Activated CD4-positive, CD25-positive, alpha-beta regulatory T cell treated with anti-CD3 and anti-CD28 coated beads, Interleukin-2, amount 50 U/mL, for 72 hours (primary cell): ENCODE measurements at places on chromosomes 1 and 21.

DNA sequence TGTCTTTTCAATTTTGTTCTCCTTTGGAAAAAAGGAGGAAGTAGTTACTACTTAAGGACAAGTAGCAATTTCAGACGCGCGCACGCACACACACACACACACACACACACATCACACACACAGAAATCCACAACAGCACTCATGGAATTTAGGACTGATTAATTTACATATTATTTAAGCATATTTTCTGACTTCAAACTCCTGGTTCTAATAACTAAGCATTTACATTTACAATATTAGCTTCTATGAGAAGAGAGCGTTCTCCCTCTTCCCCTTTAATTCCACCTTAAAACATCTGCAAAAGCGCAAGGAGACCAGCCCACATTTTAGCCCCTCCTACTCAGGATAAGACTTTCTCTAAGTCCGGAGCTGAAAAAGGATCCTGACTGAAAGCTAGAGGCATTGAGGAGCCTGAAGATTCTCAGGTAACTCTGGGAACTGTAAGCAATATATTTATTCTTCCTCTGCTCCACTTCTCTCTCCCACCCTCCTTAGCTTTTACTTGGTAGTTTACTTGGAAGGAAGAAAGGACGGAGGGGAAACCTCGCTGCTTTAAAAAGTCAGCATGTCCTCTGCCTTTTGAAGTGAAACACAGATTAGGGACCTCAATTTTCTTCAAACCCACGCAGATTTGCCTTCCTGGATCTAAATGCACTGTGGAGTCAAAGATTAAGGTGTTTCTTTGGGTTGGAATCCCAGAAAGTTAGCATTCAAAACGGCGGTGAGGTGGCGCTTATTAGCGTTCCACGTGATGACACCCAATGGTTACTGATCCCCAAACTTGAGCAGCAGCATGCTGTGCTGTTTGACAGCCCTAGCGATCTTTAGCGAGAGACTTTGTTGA lies at the start of gene PLA2G4A:
TSS of gene PLA2G4A (plus strand) at position 339 of the 844 bp plus-strand sequence. CDS start 25,406 bp downstream, outside the sequence.
- DNase-seq, result no peak

- DNase-seq, result no peak
These were observed 67.1 kb downstream of the MAST2 start for GRCh38 chr1:45870500-45870899.

GRCh38 chr1:201553496-201554189 lies 14.7 kb downstream of the NAV1 start:
- DNase-seq, result no peak

- no peak for DNase-seq
These were observed 7.5 kb downstream of the MRAP start for GRCh38 chr21:32306021-32306780.

DNA sequence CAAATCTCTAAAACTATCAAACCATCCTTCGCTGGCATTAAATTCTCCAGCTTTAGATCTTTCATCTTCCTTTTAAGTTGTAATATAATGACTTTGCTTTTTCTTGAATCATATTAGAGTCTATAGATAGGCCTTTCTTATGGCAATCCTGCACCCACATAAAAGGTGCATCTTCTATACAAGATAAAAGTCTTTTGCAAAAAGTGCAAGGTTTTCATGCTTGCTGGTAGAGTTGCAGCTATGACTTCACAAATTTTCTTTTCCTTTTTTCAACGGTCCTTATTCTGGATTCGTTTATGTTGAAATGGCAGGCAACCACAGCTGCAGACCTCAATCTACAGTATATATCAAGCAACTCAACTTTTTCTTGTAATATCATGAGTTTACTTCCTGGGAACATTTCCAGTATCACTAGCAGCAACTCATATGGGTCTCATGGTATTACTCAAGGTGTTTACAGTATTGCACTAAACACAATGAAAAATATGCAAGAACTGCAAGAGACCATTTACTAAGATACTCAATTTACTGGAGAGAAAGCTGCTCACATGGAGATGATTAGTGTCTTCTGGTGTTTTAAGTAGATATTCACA lies 22.1 kb downstream of the OMA1 start:
- DNase-seq, result no peak

DNA sequence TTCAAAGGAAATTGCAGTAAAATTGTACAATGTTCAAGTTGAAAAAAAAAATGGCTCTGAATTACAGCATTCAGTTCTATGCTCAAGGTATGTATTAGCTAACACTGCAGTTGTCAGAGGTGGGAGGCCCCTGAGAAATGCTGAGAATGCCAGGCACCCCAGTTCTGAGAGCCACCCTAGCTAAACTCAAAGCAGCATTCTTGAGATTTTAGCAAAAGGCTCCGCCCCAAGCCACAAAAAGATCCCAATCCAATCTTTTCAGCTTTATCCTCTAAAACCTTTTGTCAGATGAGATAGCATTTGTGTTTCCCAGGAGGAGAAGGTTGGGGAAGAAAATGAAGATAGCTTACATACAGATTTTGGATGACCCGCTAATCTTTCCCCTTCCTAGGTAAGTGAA lies 68.8 kb downstream of the SMYD2 start:
- no peak for DNase-seq

DNA sequence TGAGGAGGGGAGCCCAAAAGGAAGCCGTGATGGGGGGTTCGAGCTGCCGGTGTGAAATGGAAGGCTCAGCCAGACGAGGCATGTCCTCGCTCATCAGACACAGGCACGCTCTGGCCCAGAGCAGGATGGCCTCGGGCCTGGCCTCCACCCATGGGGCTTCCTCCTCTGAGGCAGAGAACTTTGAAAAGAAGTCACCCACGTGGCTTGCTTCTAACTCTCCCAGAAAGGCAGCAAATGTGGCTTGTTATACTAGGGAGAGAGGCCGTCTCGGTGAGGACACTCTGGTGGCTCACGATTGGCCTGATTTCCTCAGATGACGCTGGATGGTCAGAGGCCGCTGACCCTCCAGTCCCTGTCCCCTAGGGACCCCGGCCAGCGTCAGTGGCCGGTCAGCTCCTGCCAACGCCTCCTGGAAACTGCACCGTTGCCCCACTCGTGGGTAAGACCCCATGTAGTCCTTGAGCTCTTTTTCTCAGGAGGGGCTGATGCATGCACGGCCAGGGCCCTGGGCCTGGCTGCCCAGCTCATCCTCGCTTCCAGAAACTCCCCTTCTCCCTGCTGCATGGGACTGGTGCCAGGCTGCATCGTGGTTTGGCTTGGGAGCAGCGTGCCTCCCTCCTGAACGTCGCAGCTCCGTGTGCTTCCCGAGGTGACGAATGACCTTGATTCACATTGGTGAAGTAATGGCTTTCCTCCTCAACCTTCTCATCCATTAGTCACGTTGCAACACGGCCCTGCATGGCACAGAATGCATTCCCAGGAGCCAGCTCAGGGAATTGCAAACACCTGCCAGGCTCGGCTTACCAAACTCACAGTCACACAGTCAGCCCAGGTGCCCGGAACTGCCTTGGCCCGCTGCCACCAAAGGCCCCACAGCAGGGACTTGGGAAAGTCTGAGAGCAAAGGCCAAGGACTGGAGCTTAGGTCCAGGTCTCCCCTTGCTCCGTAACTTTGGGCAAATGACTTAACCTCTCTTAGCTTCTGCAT lies 58.8 kb downstream of the TOMM20 start:
- DNase-seq, result no peak

GRCh38 chr1:198174297-198174696 lies 17.5 kb downstream of the NEK7 start:
- DNase-seq, result no peak

DNA sequence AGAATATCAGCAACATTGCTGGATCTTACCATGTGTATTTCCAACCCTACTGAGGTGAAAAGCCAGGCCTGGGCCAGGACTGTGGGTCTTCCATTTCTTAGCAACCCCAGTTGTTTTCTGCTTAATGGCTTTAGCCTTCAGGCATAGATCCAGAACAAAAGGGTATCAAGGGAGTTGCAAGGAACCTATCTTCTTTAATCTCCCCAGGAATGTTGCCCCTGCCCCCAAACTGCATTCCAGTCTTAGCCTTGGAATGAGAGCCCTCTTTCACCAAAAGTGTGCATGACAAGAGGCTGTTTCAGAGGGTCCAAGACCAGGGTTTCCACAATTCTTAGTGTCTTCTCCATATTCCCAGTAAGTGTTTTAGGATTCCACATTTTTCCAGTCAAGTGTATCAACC lies 87.9 kb upstream of the SOX13 start:
- no peak for DNase-seq

DNA sequence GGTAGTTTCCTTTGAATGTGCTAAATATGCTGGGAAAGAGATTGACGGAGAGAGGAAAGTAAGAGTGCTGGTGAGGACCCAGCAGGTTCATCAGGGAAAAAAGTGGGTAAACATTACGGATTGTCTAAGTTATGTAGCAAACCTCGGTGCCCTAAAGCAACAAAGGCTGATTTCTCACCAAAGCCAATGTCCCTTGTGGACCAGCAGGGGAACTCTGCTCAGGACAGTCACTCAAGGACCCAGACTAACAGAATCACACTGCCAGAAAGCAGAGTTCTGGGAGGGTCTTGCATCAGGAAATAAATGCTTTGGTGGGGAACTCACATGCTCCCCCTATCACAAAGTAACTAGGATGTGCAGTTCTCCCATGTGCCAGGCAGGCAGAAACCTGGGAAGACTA lies 1.7 kb upstream of the IKBKE start:
- DNase-seq, result no peak

GRCh38 chr1:151635479-151636072 lies 23.7 kb downstream of the SNX27 start:
- no peak for DNase-seq

- DNase-seq, result no peak
These were observed 4.2 kb downstream of the GJA4 start for GRCh38 chr1:34796990-34797389.
